Motor neuron (in vitro differentiated cells): ENCODE measurements at places on chromosomes 1 and 21. TPM values are rescaled to one million over a fixed set of nuclear protein-coding genes. Genes with fewer than 3 reads are reported as not detected.

NGF gene
- 12.5 and 20.0 TPM in 2 replicates for total RNA-seq

PKN2 gene
- total RNA-seq: 26.5 and 31.0 TPM in 2 replicates

SLC6A17 gene
- total RNA-seq: 0.26 and 0.59 TPM in 2 replicates

DNA sequence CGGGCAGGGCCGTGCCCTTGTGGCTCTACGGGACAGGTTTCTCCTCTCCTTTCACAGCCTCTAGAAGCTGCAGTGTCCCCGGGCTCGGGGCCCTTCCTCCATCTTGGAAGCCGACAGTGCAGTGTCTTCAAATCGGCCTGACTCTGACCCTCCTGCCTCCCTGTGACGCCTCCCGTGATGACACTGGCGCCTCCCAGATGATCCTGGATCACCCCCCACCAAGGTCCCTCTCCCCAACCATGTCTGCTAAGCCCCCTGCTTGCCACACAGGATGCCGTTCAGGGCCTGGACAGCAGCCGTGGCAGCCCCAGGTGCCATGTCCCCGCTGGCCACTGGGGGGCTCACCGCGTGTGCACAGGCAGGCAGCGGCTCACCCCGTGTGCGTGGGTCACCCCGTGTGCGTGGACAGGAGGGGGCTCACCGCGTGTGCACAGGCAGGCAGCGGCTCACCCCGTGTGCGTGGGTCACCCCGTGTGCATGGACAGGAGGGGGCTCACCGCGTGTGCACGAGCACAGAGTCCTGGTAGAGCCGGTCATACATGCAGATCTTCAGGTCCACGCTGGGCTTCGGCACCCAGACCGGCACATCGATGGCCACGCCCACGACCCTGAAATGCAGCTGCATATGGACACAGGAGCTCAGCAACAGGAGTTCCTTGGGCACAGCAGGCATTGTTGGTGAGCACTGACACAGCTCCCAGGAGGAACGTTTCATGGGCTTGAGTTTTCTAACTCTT lies 24.9 kb upstream of the TMEM52 start:
- peak; percentile 90 for ATAC-seq

DNA sequence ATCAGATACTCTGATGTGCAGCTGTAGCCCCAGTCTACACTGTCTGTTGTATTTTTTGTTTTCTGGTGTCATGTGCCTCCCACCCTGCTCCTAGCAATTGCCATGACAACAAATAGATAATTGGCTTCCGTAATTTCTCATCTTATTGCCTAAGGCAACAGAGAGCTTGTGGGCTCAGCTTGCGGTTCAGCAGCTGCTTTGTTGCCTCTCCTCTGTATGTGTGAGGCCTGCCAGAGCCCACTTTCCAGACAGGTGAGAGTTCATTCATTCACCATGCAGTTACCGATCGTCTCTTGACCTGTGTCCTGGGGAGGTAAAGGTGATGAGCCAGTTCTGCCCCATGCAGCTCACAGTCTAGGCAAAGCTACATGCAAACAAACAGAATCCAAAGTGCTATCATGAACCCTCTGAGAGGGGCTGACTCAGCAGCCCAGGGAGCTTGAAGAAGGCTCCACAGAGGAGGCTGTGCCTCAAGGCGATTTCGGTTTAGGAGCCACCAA lies 11.9 kb downstream of the LGALS8 start:
- ATAC-seq: peak; percentile 90

DNA sequence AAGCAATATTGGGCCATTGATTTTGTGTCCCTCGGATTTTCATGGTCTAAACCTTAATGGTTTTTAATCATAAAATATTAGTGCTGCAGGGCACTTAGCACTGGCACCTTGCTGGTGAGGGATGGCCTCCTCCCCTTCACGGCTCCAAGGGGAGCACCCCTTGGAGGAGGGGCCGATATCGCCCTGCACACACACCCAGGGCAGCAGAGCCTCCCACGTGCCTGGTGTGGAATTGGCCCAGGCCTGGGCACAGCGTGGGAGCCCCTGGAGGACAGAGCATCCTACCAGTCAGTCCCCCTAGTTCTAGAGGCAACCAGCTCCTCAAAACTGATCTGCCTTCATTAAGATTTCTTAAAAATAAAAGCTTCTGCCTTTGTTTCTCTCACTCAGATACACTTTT lies 90.7 kb upstream of the CSF3R start:
- no peak for ATAC-seq

DNA sequence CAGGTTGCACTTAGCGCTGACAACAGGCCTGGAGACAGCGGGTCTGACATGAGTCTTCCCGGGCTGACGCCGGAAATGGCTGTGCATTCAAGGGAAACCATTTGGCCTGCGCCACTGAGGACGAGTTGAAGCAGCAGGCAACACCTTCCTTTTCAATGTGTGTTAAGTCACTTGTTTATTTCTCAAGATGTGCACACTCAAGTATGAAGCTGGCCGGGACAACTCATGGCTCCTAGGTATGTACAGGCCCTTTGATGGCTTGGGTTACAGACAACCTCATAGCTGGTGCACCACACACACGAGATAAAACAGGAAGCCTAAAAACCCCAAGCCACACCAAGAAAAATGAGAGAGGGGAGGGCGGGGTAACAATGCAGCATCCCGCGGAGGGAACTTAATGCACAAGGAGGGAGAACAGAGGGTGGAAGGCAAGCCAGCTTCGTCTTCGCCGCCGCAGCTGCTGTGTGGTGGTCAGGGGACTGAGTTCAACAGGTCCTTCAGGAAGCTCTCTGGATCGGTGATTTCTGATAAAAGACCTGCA lies 118.0 kb upstream of the IFFO2 start:
- no peak for ATAC-seq
